ENCODE measurements at places on chromosomes 3 and 15. TPM values are rescaled to one million over a fixed set of nuclear protein-coding genes. Genes with fewer than 3 reads are reported as not detected.

DNA sequence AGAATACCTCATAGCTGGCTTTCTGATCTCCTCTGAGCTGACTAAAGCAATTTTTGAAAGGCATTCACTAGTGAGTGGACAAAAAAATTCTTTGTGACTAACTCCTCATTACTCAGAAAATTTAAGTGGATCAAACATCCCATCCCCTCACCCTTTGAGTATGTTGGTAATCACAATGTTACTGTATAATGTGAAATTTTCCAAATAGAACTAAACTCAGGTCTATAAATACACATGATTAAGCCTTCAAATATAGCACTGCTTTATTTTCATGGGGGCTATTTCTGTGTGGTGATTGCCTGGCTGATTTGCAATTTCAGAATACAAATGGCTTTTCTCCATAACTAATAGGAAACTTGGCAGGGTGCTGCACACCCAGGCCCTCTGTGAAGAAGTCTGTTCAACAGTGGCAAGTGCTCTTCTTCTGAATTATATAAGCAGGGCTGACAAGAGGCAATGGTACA, 45.9 kb upstream of the ACTC1 start:
- H3K27me3 ChIP-seq, result no peaks in the 10 kb centered on the region
- no peak overlapping the region for H3K4me3 ChIP-seq
- H3K4me1 ChIP-seq, result no peaks in the 10 kb centered on the region

GRCh38 chr3:151276687-151277042, 1.7 kb downstream of the P2RY14 start:
- H3K27ac ChIP-seq, result no peak overlapping the region
- no peaks in the 10 kb centered on the region for H3K36me3 ChIP-seq
- no peaks in the 10 kb centered on the region for H3K27me3 ChIP-seq
- no peak for DNase-seq

The KLHL40 gene
- 0.71 TPM for total RNA-seq

DNA sequence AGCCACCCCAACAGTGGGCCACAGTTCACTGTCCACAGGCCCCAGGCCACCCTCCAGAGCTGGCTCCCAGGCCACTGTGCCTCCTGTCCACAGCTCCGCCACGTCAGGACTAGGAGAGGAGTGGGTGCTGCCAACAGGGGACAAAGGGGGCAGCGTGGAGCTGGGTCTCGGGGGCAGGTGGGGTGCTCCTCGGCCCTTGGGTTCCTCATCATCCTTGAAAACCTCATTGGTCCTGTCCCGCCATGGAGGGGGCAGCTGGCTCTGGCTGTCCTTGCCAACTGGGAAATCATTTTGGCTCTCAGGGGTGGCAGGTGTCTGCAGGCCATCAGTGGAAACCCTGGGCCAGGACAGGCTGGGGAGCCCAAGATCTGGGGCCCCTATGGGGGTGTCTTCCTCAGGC, 45.2 kb downstream of the ADAMTS7 start:
- H3K27me3 ChIP-seq, result no peaks in the 10 kb centered on the region
- peaks cover 6% of the 10 kb centered on the region for H3K4me1 ChIP-seq
- DNase-seq, result no peak

Data from SJCRH30 (cell line).